ENCODE measurements at places on chromosomes 13 and 19.
A peak's percentile ranks its signal among the peaks of the same experiment; 100 is the strongest.

- DNase-seq = no peak
These were observed 8.8 kb downstream of the UPF1 start for GRCh38 chr19:18840288-18841267.

DNA sequence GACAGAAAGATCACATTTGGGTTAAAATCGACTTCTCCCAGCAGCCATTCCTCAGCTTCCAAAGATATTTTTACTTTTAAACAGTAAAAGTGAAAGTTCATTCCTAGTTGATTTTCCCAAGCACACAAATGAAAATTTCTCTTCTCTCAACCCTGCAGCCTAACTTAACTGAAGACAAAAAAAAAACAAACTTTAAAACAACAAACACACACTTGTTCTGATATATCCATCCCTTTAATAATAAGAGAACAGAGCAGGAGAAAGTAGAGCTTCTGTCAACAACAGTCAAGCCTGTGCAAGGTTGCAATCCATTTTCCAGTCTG lies 72.9 kb downstream of the STK24 start:
- no peak for DNase-seq

- no peak for DNase-seq
These were observed 195.6 kb upstream of the MIR17HG start for GRCh38 chr13:91151921-91152320.

DNA sequence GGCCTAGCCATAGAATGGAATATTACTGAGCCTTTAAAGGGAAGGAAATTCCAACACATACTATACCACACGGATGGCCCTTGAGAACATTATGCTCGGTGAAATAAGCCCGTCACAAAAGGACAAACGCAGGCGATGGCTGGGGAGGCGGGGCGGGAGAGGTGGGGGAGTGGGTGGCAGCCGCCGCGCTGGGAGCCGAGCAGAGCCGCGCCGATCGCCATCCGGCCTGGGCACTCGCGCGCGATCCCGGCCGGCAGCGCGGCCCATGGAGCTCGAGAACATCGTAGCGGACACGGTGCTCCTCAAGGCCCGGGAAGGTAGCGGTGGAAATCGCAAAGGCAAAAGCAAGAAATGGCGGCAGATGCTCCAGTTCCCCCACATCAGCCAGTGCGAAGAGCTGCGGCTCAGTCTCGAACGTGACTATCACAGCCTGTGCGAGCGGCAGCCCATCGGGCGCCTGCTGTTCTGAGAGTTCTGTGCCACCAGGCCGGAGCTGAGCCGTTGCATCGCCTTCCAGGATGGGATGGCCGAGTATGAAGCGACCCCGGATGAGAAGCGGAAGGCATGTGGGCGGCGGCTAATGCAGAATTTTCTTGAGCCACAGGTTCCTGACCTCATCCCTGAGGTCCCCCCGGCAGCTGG lies 140.1 kb downstream of the ZDHHC20 start:
- no peak for DNase-seq

DNA sequence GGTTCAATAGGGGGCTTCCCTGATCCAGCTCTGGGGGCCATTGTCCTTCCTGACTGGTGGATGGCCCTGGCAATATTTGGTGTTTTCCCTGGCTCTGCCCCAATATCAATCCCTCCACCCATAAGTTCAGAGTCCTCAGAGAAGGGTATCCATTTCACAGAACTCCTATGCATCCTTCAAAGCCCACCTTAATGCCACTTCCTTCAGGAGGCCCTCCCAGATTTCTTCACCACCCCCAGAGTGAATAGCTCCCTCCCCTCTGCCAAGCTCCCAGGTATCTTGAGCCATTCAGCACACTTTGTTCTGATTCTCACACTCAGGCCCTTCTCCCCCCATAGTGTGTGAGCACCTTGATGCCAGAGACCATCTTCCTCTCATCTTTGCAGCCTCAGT lies 5.8 kb downstream of the PPP1R14A start:
- no peak for DNase-seq

- no peak for DNase-seq
These were observed 26.7 kb downstream of the ERCC5 start for GRCh38 chr13:102872531-102872930.

- DNase-seq = no peak
These were observed 1030.4 kb downstream of the SLITRK5 start for GRCh38 chr13:88701551-88701950.

DNA sequence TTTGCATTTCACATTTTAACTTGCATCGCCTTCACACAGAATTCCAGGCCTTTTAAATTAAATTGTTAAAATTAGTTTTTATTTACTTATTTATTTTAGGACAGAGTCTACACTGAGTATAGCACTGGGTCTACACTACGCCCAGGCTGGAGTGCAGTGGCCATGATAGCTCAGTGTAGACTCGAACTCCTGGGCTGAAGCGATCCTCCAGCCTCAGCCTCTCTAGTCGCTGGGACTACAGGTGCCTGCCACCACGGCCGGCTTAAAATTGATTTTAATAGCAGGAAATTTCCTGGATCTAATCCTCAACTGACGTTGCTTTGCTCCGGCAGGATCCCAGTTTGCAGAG lies 301 bp upstream of the ZNF610 start:
- no peak for DNase-seq

DNA sequence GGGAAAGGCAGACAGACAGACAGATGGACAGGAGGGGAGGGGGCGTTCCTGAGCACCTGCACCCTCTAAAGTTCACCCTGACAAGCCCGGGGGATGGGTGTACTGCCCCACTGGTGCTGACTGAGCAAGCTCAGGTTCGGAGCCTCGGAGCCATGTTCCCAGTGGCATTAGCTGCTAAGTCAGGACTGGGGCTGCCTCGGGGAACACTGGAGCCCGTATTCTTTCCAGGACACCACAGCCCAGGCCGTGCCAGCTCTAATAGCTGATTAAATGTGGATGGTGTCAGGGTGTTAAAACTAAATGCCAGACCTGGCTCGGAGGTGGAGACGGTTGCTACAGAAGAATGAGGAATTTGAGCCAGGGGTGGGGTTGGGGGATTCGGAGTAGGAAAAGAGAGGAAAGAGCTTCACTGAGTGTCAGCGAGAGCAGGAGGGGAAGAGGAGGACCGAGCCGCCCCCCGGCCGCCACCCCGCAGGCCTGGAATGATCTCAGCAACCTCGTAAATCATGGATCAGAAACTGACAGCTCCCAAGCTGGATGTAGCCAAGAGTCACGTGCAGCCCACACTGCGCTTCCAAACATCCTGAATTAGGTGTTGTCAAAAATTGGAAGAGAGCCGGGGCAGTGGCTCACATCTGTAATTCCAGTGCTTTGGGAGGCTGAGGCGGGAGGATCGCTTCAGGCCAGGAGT lies 10.4 kb downstream of the MAP2K2 start:
- no peak for DNase-seq

- peak; percentile 79 for DNase-seq
These were observed 4.7 kb upstream of the MYBPC2 start for GRCh38 chr19:50427997-50428425.

DNA sequence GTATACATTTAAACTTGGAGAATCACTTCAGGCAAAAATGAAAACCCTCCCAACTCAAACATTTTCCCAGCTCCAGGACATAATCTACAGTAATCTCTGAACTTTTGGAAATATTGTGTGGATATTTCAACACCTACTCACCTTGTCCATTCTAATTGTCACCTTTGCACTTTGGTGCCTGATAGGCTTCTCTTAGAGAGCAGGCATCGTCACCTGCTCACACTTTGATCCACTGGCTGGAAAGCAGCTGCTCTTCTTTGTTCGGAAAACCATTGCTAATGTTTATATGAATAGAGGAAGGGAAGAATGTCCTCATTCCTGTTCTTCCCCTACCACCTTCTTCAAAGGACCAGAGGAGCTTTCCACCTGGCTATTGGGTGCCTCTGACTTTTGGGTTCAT lies 411.2 kb downstream of the FGF9 start:
- no peak for DNase-seq

DNA sequence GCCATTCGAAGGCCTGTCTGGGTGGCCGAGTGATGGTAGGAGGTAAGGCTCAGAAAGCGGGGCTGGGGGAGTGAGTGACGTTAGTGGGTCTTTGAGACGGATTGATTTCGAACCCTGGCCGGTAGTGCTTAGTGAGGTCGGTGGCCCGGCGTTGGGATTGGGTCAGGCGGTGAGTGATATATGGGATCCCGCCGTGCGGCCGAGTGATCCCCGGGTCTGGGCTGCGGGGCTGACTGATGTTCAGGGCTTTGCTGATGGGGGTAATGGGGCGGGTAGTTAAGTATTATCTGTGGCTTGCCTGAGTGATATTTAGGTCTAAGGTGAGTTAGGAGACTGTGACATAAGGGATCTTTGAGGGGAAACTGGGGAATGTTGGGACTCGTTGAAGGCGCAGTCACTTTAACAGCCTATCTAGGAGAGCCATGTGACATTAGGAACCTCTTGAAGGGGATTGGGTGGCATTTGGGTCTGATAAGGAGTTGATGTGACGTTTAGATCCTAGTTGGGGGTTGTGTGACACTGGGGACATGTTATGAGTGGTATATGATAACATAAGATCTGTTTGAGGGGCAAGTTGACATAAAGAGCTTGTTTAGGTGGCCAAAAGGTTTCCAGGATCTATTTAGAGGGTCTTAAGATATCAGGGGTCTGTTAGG lies 543 bp downstream of the PSMC4 start:
- DNase-seq = no peak

GRCh38 chr19:18017275-18018083 lies 9.5 kb downstream of the ARRDC2 start:
- DNase-seq = no peak

DNA sequence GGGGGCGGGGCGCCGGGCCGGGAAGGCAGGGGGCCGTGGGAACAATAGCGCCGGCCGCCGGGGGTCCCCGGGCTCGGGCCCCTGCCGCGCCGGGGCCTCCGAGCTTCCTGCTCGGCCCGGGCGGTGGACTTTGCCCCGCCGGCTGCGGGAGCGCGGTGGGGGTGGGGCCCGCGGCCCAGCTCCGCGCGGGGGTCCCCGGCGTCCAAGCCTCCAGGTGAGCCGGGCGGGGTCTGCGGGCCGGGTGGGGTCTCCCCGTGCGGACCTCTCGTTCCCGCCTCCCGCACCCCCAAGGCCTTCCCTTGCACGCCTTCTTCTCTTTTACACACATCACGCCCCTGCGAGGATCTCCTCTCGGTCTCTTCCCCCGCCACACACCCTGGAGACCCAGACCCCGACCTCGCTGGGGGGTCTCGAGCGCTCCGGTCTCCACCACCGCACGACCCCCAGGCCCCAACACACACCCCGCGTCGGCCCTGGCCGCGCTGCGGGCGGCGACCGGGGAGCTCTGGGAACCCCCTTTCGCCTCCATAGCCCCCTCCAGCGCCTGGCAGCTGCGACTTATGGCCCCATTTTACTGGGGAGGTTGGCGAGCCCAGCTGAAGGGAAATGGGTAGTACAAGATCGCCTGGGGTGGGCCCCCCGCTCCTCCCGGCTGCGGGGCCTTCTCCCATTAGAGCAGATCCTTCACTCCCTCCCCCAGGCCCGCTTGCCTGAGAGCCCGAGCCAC lies 711 bp downstream of the CAMSAP3 start:
- no peak for DNase-seq
